ENCODE measurements at places on chromosomes 1 and 21.

DNA sequence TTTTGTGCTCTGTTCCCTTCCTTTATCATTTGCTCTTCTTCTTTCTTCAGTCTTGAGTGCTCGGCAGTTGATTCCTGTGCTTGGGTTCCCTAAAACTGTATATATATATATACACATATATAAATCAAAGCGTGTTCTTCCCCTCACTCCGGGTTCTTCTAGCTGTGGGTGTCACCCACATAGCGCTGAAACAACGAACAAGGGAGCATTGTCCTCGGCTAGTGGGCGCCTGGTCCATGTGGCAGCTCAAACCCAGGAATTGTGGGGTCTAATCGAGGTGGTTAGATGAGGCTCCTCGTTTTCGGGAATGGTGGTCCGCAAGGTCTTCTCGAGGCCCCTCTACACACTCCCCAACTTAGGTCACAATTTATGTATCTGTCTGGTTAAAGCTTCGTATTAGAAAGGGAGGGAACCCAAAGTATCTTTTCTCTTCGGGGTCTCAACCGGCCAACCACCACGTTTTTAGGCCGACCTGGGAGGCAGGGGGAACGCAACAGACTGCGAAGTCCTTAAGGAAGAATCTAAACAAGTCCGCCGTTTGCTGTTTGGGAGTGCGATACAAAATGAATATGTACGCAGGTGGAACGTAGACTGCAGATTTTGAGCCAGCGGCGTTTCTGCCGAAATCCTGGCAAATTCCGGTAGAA is 504 bp upstream of the SDHC start:
- no peak for DNase-seq

GRCh38 chr1:99788896-99789295 is 22.5 kb upstream of the FRRS1 start:
- no peak for DNase-seq

DNA sequence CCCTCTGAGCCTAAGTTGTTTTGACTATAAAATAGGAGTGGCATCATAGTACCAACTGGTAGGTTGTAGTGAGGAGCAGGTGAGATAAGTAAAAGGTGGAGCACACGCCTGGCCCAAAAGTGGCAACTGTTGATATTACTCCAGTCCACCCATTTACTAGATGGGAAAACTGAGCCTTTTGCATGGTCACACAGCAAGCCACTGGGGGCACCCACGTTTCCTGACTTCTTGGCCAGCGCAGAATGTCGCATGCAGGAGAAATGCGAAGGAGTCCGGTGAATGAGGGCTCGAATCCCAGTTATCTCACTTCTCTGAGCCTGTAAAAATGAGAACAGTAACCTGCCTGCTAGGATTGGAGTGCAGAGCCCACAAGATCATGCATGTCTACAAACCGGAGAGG is 20.8 kb downstream of the GRHL3 start:
- DNase-seq, result no peak

DNA sequence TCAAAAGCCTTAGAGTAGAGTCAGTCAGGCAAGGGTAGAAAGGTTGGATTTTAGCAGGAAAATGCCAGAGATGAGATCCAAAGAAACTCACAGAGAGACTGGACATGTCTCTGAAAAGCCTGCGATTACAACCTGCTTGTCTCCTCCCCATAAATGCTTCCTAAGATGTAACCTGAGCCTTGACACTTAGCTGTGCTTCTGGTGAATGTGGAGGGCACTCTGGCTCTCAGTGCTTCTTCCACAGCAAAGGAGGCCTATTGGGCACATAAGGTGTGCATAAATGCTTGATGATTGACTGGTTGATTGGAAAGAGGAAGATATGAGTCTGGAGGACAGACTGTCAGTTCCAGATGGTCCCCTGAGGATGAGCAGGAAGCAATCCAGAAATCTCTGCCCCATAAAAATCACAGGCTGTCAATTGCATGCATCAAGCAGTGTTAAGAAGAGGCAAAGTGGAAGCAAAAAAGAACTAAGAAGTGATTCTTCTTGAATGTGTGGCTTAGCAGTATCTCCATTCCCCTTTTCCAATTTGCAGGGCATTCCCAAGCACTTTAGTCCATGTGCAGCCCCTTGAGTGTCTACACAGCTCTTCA is 236.2 kb upstream of the RRP15 start:
- DNase-seq, result no peak

DNA sequence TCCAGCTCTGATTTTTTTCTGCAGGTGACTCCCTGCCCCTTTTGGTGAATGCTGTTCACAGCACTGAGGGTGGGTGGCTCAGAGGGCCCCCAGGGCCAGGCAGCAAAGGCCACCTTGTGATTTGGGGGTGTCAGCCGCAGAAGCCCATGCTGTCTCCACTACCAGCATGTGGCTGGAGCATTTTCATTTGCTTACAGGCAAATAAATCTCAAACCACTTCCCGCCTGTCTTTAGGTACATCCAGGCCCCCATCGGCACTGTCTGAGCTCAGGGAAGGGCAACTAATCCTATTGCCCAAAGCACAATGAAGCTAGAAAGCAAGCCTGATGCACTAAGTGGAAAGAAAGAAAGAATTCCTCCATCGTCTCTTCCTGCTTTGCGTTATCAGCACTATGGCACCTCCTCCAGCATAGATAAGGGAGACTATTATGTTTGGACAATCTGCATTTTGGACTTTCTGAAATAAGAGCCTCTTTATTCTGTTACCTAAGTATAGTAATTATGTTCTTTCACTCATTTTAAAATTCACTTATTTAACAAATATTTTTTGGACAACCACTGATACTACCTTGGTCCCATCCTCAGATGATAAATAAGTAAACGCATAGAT is 100.5 kb upstream of the TLR5 start:
- DNase-seq, result no peak

- no peak for DNase-seq
These were observed 359.0 kb upstream of the PTBP2 start for GRCh38 chr1:96362623-96363022.

DNA sequence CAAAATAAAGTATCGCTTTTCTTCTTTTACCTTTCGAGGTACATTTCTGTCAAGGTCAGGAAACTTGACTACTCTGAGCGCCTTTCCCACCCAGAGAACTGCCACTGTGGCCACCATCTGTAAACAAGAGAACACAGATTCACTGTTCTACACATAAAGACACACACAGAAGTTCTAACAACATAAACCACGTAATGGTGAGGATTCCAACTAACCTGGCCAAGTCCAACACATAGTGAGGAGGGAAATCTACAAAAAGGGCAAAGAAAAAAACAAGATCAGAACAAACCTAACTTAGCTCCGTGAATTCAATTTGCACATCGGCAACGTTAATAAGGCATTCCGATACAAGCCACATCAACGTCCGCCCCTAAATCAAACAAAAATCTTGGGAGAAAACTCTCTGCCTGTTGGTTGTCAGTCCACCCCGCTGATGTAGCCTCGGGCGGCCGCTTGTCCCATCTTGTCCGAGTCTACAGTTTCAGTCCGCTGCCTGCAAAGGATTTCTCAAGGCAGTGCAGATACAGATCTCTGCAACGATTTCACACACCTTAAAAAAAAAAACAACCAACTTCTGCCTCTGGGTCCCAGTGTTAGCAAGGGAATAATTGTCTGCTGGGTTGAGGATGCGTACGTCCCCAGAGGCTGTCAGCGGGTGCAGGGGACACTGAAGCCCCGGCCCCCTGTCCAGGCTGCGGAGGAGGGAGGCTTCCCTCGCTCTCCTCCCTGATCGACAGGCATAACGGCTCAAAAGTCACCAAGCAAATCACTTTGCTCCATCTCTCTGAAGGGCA is 1.0 kb downstream of the SLC35D1 start:
- no peak for DNase-seq

GRCh38 chr1:151255381-151255780 is 847 bp downstream of the PSMD4 start:
- no peak for DNase-seq

GRCh38 chr1:242524571-242525359 is at the start of gene PLD5:
PLD5 (minus strand) TSS chr1:242524697.
- DNase-seq, result no peak

DNA sequence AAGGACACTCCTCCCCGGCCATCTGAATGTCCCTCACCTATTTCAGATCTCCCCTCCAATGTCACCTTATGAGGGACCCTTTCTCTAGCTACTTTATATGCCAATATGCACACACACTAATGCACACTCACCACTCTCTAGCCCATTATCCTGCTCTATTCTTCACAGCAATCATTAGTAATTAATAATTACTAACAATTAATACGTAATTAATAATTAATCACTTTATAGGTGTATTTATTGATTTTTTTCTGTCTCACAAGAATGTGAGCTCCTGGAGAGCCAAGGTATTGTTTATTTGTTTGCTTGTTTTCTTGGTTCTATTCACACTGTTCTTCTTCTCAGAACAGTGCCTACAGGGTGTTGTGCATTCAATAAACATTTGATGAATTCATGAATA is 385.2 kb upstream of the DUSP10 start:
- no peak for DNase-seq

DNA sequence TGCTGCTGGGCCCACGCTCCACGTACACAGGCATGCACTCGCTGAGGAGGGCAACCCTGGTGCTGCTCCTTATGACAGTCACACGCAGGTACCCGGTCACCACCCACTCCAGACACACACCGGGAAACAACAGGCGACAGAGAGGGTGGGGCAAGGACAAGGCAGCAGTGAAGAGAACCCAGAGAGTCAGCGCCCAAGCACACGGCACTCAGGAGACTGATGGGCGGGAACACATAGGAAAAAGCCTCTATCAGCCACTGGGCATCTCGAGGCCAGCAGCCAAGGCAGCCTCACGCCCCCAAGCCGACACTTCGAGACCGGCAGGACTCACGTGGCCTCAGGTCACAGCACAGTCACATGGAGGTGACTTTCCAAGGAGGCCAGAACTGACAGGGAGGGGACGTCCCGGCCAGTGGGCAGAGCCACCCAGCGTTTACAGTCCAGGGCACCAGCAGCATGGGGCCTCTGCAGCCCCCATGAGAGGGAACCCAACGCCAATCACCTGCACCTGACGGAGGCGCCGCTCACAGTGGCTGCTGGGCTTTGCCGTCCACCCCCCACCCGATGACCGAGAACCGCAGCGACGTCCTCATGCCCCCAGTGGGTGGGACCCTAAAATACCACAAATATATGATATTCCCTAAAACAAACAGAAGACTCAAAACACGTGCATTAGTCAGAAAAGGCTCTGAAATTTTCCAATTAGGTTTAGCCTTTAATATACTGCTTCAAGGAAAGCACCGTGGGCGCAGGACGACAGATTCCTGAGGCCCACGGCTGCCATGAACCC is 19.7 kb downstream of the PTTG1IP start:
- DNase-seq, result no peak

DNA sequence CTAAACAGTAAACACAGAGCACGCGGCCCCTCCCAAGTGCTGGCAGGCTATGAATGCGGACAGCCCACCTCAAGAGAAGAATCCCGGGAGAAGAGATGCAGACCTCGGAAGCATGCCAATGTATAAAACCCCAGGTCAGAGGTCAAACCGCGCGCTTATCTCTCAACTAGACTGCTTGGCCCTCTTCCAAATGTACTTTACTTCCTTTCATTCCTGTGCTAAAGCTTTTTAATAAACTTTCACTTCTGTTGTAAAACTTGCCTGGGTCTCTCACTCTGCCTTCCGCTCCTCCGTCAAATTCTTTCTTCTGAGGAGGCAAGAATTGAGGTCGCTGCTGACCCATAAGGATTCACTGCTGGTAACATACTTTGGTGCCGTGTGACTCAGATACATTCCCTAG is 216.0 kb downstream of the S1PR1 start:
- no peak for DNase-seq

GRCh38 chr1:82932207-82932606 is 1066.7 kb downstream of the TTLL7 start:
- no peak for DNase-seq

GRCh38 chr1:163036671-163037070 is 32.5 kb upstream of the RGS4 start:
- no peak for DNase-seq

DNA sequence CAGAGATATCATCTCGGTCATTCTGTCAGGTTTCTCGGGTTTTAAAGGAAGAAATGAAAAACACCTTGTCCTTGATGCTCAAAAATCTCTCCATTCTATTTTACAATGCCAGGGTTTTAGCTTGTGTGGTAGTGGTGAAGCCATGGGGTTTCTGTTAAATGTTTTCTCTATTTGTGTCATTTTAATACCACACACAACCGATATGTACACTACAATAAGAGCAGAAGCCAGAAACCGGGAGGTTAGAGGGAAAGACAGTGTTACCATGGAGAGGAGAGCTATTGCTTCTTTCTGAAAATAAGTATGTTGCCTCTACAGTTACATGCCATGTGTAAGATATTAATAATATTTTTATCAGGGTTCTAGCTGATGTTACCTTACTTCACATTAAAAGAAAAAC is 2.8 kb downstream of the SLC35D1 start:
- DNase-seq, result no peak

DNA sequence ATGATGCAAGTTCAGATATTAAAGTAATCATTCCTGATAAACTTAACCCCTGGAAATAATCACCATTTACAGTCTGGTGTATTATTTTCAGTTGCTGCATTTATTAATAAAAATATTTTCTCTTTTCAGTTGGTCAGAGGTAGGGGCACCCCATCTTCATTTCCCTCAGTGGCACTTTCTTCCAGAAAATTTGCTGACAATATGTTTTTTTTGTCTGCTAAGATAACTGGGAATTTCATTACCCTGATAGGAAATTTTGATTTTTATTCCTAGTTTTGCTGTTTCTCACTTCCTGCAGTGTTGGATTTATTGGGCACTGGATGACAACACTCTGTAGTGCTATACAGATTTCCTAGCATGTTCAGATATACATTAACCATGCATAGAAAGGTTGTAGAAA is 33.1 kb upstream of the APOBEC4 start:
- DNase-seq, result no peak

DNA sequence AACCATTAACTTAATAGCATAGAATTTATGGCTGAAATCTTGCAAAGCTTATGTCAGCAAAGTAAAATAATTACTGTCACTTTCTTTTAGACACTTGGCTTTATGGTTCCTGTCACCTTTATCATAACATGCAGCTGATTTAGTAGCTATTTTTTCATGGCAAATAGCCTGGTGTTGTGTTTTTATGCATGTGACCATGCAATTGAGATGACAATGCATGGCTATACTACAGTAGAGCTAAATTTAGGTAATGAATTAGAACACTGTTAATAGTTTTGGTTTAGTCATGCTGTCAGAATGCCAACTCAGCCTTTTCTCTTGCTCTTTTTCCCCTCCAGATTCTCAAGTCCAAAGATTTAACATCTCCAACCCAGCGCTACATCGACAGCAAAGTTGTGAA is 88.6 kb downstream of the TGFB2 start:
- DNase-seq, result no peak

- DNase-seq, result no peak
These were observed 1.3 kb downstream of the FYB2 start for GRCh38 chr1:56817716-56818463.

Data from stimulated activated CD4-positive, alpha-beta T cell treated with anti-CD3 and anti-CD28 coated beads, Interleukin-1b, Interleukin-23, amount 100 ng/mL, for 1 hour (primary cell).